NCI-H2227 treated with DMSO at 0.1 percent for 48 hours (cell line): ENCODE measurements at places on chromosomes 16 and 17.

DNA sequence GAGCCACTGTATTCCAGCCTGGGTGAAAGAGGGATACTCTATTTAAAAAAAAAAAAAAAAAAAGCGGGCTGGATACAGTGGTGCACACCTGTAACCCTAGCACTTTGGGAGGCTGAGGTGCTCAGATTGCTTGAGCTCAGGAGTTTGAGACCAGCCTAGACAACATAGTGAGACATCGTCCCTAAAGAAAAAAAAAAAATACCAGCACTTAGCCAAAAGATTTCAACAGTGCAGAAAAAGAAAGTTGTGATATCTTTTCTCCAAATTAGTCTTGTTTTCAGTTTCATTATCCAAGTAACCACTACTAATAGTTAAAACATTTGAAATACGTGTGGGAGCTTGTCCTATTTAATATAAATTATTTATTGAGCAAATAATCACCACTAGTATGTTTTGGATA, 48.7 kb downstream of the TENT4B start:
- no peak for DNase-seq

DNA sequence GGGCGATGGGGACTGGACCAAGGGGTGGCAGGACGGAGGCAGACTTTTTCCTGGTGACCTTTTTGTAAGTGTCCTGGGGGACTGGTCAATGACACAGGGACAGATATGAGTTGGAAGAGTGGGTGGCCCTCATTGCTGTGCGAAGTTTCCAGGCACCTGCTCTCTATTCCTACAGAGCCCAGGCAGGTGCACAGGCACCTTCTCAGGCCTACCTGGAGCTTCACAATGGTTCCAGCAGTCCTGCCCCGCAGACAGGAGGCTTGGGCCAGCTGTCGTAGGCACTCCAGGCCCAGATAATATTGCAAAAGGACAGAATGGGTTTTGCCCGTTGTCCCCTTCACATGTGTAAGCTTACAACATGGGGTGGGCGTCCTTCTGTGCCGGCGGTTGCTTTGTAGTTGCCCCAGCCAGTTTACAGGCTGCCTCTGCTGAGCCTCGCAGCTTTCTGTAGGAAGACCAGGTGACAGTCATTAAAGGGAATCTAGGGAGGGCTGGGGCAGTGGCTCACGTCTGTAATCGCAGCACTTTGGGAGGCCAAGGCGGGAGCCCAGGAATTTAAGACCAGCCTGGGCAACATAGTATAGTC, 84.3 kb downstream of the ARHGAP23 start:
- DNase-seq, result no peak

- no peak for DNase-seq
Observed at GRCh38 chr17:73201215-73202069, 8.6 kb downstream of the COG1 start.

- no peak for DNase-seq
Observed at GRCh38 chr17:62091804-62092203, 26.7 kb upstream of the MED13 start.

- no peak for DNase-seq
Observed at GRCh38 chr16:64892835-64893785, 228.8 kb downstream of the CDH11 start.

GRCh38 chr16:61500851-61501250, 535.4 kb downstream of the CDH8 start:
- no peak for DNase-seq

DNA sequence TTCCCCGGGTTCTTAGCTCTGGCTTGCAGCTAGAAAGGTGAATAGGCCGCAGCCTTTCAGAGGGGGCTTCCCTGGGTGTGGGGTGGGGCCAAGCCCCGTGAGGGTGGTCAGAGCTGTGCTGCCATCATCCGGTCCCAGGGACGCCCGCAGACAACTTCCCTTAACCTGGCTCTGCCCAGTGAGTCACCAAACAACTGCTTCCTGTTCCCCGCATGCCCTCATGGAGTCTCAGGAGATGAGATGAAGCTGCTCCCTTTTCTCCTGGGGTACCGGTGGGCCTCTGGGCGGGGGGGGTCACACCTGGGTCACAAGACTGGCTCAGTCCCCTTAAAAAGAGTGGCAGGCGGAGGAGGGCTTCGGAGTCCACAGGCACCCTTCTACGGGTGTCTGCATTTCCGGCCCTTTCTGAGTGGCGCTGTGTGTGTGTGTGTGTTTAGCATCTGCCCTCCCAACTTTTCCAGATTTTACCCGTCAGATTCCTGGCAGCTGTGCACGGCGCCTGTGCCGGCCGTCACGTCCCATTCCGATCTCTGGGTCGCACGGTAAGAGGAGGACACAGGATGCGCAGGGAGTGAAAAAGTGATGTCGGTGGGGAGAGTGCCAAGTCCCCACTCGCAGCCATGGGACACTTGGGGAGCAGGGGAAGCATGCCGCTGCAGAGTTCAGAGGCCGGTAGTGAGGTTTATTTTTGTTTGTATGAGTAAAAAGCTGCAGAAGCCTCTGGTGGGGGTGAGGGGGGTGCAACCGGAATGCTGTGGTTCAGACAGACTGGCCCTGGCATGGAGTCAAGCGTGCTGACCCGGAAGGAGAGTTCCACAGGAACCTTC, 16.8 kb downstream of the HIC1 start:
- DNase-seq, result no peak

GRCh38 chr17:13981881-13982280, 87.4 kb upstream of the COX10 start:
- no peak for DNase-seq

- DNase-seq, result no peak
Observed at GRCh38 chr16:3787924-3788661, 70.8 kb upstream of the TRAP1 start.

DNA sequence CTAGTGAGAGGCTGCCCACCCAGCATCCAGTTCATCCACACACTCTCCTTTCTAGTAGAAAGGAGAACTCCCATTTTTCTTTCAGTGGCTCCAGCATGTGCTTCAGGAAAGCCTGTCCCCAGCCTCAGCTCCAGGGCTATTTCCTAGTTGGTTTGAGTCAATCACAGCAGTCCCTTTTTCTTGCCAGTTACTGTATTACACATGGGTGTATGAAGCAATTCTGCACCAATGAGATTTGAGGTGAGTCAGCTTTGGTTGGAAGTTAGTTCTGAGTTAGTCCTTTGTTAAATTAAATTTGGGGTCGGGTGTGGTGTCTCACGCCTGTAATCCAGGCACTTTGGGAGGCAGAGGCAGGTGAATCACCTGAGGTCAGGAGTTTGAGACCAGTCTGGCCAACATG, 24.8 kb downstream of the RAD51D start:
- no peak for DNase-seq

DNA sequence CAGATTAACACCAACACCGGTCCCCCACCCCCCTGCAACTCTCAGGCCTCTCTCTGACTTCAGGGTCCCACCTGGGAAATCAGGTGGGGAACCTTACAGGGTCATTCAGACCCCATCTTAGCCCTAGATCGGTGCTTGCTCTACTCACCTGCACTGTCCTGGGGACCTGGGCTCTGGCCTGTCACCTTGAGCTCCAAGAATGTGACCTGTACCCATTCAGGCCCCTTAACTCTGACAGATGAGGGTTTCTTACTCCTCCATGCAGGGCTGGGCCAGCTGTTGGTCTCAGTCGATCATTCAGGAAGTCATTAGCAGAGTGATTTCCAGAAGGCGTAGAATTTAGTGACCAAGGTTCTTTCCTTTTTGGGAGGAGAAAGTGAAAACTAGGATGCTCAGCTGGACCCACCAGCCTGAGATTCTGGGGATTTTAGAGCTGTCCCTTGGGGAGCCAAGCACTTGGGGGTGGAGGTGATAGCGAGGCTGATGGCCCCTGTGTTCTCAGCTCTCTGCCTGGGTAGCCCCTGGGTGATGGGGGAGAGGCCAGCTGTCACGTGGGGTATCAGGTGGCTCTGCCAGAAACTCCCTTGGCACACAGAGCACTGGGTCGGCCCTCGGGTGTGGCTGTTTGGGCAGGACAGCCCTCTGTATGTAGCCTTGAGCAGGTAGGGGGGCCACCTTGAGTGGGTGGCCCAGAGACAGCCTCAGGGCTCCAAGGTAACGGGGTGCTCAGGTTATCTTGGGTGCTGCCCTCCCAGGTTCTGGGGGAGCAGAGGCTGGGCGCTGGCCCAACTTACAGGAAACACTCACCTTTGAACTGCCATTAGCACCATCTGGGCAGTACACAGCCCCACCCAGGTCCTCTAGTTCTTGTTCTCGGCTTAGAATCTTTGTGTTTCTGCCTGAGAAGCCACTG, 724 bp downstream of the MVP start:
- no peak for DNase-seq

DNA sequence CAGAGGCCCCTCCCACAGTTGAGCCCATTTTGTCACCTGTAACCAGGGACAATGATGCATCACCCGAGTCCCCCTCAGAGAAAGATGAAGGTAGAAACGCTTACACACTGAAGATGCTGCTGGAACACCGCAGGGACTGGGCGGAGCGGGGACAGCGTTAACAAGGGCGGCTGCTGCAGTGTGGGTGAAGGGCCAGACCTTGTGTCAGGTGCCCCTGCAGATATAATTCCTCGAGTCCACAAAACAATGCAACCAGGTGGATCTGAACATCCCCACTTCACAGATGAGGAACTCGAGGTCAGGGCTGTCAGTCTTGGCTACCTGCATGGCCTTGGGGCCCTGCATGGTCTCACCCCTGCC, 6.3 kb upstream of the MAPK7 start:
- DNase-seq, result no peak

DNA sequence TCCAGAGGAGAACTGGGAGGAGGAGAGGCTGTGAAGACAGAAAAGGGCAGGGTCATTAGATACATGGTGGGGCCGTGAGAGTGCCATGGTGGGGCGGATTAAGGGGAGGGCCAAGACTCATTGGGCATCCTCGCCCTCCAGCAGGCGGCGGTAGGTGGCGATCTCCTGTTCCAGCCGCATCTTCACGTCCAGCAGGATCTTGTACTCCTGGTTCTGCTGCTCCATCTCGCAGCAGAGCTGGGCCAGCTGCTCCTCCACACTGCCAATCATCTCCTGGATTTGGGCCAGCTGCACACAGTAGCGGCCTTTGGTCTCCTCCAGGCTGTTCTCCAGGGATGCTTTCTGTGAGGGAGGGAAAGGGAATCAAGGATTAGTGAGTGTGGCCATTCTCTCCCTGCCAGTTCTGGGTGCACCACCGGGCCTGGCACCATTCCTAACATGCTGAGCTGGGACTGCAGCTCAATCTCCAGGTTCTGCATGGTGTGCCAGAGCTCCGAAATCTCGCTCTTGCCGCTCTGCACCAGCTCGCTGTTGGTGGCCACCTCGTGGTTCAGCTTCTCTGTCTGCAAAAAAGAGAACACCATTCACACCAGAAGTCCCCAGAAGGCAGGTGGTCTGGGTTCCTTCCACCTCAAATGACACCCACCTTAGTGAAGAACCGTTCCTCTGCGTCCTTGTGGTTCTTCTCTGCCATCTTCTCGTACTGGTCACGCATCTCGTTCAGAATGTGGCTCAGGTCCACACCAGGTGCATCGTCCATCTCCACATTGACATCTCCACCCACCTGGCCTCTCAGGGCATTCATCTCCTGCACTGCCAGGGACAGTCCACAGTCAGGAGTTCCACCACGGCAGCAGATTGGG, 129.0 kb downstream of the CCDC144A start:
- no peak for DNase-seq

DNA sequence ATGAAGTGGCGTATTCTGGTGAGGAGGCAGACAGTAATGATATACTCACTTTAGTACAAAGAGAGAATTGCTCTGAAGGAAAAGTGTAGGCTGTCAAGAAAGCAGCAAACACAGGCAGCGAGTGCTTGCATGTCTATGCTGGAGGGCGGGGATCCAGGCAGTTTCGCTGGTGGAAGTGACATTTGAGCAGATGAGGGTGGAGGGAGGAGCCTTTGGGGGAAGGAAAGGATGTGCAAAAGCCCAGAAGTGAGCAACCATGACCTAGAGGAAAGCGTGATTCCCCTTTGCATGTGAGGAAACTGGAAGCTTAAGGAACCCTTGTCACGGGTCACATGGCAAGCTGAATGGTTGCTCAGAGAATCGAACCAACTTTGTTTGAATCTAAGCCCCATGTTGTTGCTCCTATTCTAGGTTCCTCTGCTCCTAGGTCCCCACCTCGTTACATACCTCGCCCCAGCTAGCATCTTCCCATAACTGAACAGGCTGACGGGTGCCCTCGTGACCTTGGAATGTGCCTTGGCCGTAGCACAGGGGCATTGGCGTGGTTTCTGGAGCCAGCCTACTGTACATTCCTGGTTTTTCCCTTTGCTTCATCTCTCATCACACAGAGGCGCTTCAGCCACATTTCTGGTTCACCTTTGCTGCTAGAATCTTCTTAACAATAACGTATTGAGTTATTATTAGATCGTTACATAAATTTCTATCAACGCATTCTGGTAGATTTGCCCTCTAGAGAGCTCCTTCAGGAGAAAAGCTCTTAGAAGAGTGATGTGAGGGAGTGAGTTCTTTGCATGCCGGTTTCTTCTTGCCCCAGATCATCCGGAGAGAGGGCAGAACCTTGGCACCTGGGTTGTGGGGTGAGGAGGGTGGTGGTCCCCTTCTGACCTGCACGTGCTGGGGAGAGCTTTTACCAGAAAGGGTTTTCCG, 191.8 kb downstream of the SNX29 start:
- DNase-seq, result no peak

DNA sequence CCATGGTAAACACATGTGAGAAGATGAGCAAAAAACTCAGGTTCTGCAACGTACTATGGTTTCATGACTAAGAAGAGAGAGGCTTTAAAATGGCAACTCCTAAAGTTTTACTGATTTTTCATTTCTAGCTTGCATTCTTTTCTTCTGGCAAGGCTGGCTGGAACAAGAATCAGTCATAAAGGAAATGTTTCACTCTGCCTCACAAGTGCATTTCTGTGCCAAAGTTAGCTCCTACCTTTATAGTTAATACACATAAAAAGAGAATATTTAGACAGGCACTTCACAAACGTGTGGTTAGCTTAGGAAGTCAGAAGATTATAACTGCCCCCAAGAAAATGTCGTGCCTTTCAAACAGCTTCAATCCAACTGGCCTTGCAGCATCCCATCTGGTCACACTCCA, 417.1 kb upstream of the CDH11 start:
- no peak for DNase-seq

- no peak for DNase-seq
Observed at GRCh38 chr17:66309793-66310192, 7.4 kb downstream of the PRKCA start.

DNA sequence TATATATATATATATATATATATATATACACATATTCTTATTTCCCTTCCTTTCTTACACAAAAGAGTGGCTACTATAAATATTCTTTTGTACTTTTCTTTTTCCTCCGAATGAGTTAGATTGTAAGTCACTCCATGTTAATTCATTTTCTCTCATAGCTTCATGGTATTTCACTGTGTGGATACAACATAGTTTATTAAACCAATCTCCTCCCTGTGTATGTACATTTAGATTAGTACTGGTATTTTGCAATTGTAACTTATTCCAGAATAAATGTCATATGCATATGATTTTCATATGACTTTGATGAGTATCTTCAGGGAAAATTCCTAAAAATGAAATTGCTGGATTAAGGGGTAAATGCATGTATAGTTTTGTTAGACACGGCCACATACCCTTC, 20.0 kb upstream of the FA2H start:
- DNase-seq, result no peak

GRCh38 chr17:77476931-77477805, 336.4 kb downstream of the SEC14L1 start:
- DNase-seq, result no peak
